ENCODE measurements at places on chromosomes 3 and 15.

DNA sequence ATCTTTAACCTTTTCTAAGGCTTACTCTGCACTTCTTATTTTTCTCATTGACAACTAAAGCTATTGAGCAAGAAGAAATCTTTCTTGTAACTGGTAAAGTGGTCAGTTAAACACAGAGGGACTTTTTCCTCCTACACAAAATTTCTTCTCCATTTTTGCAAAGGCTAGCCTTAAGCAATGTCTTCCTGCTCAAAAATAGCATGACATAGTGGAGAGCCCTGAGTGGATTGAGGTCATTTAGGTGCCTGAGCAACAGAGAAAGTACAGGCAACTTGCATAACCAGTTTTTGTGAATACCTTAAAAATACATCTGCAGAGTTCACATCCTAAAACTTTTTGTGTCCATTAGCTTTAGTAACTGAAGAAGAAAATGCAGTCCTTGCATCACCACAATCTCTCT lies 144.7 kb upstream of the TTC14 start:
- DNase-seq, result no peak

GRCh38 chr3:128402319-128402718 lies 64.4 kb downstream of the DNAJB8 start:
- DNase-seq, result no peak

GRCh38 chr15:73982222-73982962 lies 9.7 kb downstream of the STOML1 start:
- DNase-seq, result peak; percentile 90

DNA sequence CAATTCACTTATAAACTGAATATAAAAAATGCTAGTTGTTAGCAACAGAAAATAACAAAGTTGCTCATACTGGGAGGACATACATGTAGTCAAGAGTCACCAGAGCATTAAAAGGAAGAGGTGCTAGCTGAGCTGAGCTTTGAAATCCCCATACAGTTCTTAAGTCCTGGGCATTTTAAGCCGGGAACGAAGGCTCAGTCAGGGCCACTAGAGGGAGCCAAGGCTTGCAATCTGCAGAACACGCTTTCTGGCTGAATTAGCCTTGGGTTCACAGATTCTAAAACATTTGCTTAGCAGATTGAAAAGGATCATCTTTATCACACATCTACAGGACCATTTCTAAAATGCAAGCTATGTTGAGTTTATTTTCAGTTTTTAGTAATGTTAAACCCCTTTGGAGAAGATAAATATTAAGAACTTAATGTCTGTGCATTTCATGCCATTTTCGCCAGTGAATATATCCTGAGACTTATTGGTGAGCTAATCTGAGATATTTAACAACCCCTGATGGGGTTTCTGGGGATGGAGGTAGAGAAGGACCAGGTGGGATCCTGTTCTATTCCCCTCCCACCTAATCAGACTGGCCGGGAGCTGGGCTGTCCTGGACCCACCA lies 26.3 kb upstream of the MNS1 start:
- no peak for DNase-seq

GRCh38 chr3:58731673-58732072 lies 65.1 kb upstream of the FAM3D start:
- DNase-seq, result no peak
